ENCODE measurements at places on chromosomes 16 and 17.

DNA sequence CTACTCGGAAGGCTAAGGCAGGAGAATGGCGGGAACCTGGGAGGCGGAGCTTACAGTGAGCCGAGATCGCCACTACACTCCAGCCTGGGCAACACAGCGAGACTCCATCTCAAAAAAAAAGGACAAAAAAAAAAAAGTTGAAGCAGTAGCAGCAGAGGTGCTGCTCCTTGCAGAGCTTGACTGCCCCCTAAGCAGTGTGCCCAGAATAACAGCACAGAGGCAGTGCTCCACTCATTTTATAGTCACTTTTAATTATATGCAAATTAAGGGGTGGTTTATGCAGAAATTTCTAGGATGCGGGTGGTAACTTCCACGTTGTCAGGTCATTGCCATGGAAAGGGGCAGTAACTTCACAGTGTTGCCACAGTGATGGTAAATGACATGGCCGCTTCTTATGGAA, 54.3 kb upstream of the NOL11 start:
- DNase-seq = no peak

GRCh38 chr16:53998966-53999522, 287.5 kb downstream of the IRX3 start:
- no peak for DNase-seq

GRCh38 chr17:48814504-48814903, 2.5 kb downstream of the TTLL6 start:
- peak; percentile 21 for DNase-seq

DNA sequence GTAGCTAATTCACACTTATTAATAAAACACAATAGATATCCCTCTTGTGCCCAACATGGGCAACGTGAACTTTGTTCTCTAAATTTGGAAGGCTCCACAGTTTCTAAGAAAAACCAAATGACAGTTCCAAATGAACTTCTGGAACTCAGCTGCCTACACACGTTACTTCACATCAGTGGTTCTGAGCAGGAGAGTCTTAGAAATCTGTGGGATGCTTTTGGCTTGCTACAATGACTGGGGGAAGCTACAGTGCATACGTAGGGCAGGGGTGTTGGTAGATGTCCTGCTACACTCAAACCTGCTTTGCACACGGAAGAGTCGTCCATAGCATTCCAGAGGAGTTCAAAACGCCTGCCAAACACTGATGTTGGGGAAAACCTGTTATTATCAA, 8.0 kb downstream of the TXNDC11 start:
- DNase-seq = no peak

DNA sequence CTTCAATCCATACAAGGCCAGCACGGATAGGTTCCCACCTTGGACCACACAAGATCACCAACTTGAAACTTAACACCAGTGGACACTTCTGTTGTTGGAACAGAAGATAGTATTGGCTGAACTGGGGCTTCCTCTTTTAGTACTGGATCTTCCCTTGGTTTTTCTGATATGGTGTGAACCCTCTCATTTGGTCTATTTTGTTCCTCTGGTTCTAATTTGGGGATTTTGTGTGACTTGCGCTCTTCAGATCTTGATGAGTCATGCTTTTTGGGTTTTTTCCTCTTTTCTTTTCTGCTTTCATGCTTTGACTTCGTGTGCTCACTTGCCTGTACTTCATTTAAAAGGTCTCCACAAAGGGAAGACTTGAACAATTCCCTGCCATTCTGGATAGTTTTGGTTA, 39.0 kb downstream of the SOST start:
- no peak for DNase-seq

- peak; percentile 18 for DNase-seq
Measured at GRCh38 chr17:2138761-2139160, 83.9 kb downstream of the HIC1 start.

DNA sequence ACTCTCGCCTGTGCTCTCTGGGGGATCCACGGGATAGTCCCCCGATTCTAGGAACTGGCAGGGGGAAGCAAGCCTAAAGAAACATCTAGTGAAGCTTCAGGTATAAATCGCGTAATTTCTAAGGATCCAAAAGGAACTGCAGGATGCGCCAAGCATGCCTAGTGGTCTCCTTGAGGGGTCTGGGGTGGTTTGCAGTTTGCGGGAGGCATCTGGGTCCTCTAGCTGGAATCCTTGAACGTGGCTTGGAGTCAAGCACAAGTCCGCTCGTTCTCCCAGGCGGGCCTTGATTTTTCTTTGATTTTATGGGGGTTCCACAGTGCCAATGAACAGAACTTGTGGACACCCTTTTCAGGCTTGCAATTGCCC, 1000.5 kb downstream of the KCNJ18 start:
- DNase-seq = no peak

- peak; percentile 40 for DNase-seq
Measured at GRCh38 chr17:74864866-74865395, 5.2 kb upstream of the GRIN2C start.

- no peak for DNase-seq
Measured at GRCh38 chr16:3578610-3579551, 1.7 kb upstream of the NLRC3 start.

- DNase-seq = no peak
Measured at GRCh38 chr17:76370261-76370993, 14.0 kb upstream of the SPHK1 start.

GRCh38 chr16:88345721-88346560, 36.8 kb upstream of the ZNF469 start:
- no peak for DNase-seq

GRCh38 chr17:69147460-69147859, 5.8 kb upstream of the ABCA6 start:
- no peak for DNase-seq

- DNase-seq = no peak
Measured at GRCh38 chr16:77540646-77541045, 105.8 kb upstream of the ADAMTS18 start.

- DNase-seq = no peak
Measured at GRCh38 chr16:81543571-81543970, 99.0 kb downstream of the CMIP start.

- no peak for DNase-seq
Measured at GRCh38 chr16:5001571-5001970, 32.2 kb downstream of the NAGPA start.

- no peak for DNase-seq
Measured at GRCh38 chr17:48961516-48962233, 6.7 kb downstream of the GIP start.
